ENCODE measurements at places on chromosomes 3 and 15. TPM values are rescaled to one million over a fixed set of nuclear protein-coding genes. Genes with fewer than 3 reads are reported as not detected.

COLQ gene
- 0.79 TPM for total RNA-seq

PLSCR2 gene
- total RNA-seq = 0.94 TPM

TRIM42 gene
- not detected for total RNA-seq

NR2F2 gene
- total RNA-seq = 25.7 TPM

DNA sequence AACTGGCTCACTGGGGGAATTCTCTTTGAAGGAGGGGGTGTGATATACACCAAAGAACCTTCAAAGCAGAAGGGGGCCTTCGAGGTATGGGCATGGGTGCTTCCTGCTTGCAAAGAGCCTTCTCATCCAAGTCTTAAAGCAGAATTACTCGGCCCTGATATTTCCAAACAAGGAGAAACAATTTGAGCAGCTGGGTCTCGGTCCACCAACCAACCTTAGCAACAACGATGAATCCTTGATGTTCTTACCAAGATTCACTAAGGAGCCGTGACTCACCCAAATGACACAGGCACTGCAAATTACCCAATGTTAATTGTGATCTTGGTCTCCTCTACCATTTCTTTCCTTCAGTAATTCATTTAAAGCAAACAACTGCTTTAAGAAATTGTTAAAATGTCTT lies 7.7 kb downstream of the HOMER2 start:
- H3K4me3 ChIP-seq = no peak overlapping the region
- DNase-seq = no peak
- no peaks in the 10 kb centered on the region for H3K4me1 ChIP-seq

- H3K27me3 ChIP-seq = no peaks in the 10 kb centered on the region
- H3K4me1 ChIP-seq = peaks cover 12% of the 10 kb centered on the region
- no peaks in the 10 kb centered on the region for H3K36me3 ChIP-seq
- H3K4me3 ChIP-seq = no peak overlapping the region
Observed at GRCh38 chr15:68208636-68209240, 3.6 kb upstream of the CALML4 start.

GRCh38 chr15:76576523-76577279 lies 240.1 kb downstream of the ISL2 start:
- no peaks in the 10 kb centered on the region for H3K27me3 ChIP-seq
- peak; percentile 83 for DNase-seq
- H3K4me1 ChIP-seq = no peaks in the 10 kb centered on the region
- no peaks in the 10 kb centered on the region for H3K36me3 ChIP-seq

GRCh38 chr3:2897821-2898220 lies 212.4 kb downstream of the IL5RA start:
- H3K36me3 ChIP-seq = no peaks in the 10 kb centered on the region
- H3K27me3 ChIP-seq = no peaks in the 10 kb centered on the region
- H3K4me3 ChIP-seq = no peak overlapping the region
- H3K27ac ChIP-seq = no peak overlapping the region
- no peaks in the 10 kb centered on the region for H3K4me1 ChIP-seq

DNA sequence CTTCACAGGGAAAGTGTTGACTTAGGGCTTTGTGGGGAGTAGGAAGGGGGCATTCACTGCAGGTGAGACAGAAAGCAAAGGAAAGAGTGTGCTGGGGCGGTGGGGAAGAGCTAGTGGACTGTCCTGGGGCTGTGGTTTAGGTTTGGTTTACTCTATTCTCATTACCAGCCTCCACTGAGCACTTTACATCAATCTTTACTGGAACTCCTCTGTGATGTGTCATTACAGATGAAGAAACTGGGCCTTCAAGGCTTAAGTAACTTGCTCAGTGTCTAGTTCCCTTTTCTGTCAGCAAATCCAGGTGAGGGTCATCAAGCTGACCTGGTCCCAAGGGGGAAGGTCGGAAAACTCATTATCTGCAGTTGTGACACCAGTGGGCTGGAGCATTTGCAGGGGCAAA lies 120.2 kb upstream of the PFN2 start:
- no peaks in the 10 kb centered on the region for H3K27me3 ChIP-seq
- no peak overlapping the region for H3K27ac ChIP-seq
- no peak for DNase-seq
- no peak overlapping the region for H3K4me3 ChIP-seq
- H3K4me1 ChIP-seq = no peaks in the 10 kb centered on the region

GRCh38 chr15:50653156-50653743 lies 33.3 kb downstream of the TRPM7 start:
- no peak for DNase-seq
- no peak overlapping the region for H3K27ac ChIP-seq
- peaks cover 5% of the 10 kb centered on the region for H3K36me3 ChIP-seq
- H3K27me3 ChIP-seq = no peaks in the 10 kb centered on the region

- no peaks in the 10 kb centered on the region for H3K36me3 ChIP-seq
- no peak overlapping the region for H3K4me3 ChIP-seq
- DNase-seq = no peak
- H3K4me1 ChIP-seq = no peaks in the 10 kb centered on the region
- no peak overlapping the region for H3K27ac ChIP-seq
Observed at GRCh38 chr3:73107676-73108187, 46.3 kb downstream of the EBLN2 start.

DNA sequence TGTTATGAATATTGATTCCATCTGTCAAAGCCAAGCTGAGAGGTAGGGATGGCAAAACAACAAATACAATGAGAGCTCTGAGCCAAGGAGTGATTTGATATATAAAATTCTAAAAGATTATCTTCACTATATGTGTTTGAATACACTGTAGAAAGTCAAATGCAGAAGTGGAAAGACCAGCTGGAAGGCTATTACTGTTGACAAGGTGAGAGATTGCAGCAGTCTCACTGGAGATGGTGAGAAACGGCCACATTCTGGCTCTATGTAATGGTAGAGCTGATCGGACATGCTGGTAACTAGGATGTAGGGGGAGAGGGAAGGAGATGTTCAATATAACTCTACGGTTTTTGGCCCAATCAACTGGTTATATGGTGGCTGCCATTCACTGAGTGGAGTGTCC lies 434.2 kb upstream of the SUCLG2 start:
- no peak overlapping the region for H3K27ac ChIP-seq
- no peaks in the 10 kb centered on the region for H3K36me3 ChIP-seq
- no peaks in the 10 kb centered on the region for H3K4me1 ChIP-seq
- H3K4me3 ChIP-seq = no peak overlapping the region
- no peaks in the 10 kb centered on the region for H3K27me3 ChIP-seq

GRCh38 chr3:55819005-55819404 lies 331.9 kb upstream of the WNT5A start:
- no peaks in the 10 kb centered on the region for H3K27me3 ChIP-seq
- H3K4me3 ChIP-seq = no peak overlapping the region
- H3K36me3 ChIP-seq = no peaks in the 10 kb centered on the region
- no peak for DNase-seq
- no peaks in the 10 kb centered on the region for H3K4me1 ChIP-seq
- no peak overlapping the region for H3K27ac ChIP-seq

GRCh38 chr15:77791941-77792340 lies 159.2 kb upstream of the LINGO1 start:
- no peaks in the 10 kb centered on the region for H3K27me3 ChIP-seq
- H3K36me3 ChIP-seq = no peaks in the 10 kb centered on the region
- H3K4me3 ChIP-seq = no peak overlapping the region
- H3K27ac ChIP-seq = no peak overlapping the region
